ENCODE measurements at places on chromosomes 6 and 20.

DNA sequence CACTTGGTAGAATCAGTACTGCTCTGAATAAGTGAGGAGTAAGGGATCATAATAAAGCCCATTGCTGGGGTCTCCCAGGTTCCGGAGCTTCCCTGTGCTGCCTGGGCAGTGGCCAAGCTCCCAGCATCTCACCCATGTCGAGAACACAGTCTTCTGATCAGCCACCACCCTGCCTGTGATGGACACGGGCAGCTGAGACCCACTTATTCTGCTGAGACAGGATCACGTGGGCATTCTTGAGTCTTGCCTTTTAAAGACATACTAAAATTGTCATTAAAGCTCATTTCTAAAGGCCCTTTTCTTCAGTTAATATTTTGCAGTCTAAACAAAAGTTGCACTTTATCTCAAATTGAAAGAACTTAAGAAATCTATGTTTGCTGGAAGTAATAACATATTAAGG is 42.7 kb upstream of the SLC22A2 start:
- DNase-seq, result no peak

DNA sequence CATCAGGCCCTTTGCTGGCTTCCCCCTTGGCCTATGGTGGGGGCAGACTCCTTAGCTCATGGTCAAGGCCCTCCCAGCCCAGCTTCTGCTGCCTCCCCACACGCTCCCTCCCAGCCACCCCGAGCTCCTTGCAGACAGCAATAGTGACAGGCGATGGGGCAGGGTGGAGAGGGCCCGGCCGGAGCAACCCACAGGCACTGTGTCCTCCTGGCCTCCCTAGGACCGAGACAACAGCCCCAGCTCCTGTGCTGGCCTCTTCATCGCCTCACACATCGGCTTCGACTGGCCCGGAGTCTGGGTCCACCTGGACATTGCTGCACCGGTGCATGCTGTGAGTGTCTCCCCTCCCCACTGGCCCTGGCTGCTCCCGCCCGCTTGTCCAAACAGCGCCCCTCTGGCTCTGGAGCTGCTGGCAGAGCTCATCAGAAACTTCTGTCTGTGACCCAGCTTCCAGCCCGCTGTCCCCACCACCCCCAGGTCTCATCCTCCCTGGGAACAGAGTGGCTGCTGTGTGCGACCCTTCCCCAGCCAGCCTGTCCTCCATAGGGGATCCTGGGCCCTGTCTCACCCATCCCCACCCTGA is 21.8 kb downstream of the NPEPL1 start:
- DNase-seq, result no peak

GRCh38 chr6:135583256-135583761 is 85.8 kb upstream of the AHI1 start:
- no peak for DNase-seq

- no peak for DNase-seq
These were observed 132.0 kb upstream of the PRDM1 start for GRCh38 chr6:105954148-105954547.

DNA sequence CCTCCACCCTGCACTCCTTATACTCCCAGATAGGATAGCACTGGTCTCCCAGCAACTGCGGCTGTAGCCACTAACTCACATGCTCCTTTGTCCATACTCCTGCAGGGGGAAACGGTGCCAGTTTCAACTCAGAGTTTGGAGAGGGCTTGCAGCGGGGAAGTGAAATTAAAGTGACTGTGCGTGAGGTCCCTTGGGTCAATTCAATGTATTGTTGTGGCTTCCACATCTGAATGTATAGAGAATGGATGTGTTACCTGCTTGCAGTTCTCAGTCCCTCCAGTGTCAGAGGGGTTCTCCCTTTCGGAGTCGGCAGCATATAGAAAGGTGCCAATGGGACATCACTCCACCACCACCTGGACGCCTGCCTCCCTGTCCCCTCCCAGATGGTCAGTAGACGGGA is 93.6 kb upstream of the CNKSR3 start:
- no peak for DNase-seq

GRCh38 chr20:63606686-63607085 is 20.2 kb downstream of the GMEB2 start:
- DNase-seq, result no peak

DNA sequence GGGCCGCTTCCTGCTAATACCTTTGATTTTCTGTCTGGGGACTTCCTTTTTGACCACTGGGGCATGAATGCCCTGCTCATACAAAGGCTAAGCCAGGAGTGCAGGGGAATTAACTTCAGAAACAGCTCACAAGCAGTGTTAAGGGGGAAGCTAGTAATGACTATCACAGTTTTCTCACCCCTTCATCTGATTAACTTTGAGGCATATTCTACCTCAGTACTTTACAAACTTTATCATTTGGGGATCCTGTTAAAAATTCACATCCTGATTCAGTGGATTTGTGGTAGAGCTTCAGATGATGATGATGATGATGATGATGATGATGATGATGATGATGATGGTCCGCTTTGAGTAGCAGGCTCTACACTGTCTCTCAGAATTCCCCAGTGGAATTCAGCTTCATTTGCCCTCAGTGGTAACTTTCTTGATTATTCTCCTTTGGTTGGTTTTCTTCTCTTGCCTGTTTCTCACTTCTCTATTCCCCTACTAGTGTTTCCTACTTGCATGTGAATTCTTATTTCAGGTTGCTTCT is 78.4 kb upstream of the TMEM170B start:
- DNase-seq, result no peak

- DNase-seq, result no peak
These were observed 83.5 kb downstream of the ZMYND8 start for GRCh38 chr20:47272893-47273590.

DNA sequence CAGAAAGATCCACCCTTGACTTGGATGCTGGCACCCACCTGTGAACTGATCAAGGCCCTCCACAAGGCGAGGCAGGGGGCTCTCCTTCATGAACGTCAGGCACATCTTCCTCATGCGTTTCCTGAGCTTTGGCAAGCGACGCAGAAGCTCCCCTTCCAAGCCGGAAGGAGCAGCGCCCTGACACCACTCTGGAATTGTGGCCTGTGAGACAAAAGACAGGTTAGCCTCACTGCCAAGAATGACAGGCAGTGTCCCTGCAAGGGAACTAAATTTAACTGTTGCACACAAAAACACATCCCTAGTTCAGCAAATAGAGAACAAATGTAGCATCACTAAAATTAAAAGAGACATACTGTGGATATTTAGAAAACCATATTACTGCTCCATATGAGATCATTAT is 42.0 kb upstream of the LYRM2 start:
- DNase-seq, result no peak

DNA sequence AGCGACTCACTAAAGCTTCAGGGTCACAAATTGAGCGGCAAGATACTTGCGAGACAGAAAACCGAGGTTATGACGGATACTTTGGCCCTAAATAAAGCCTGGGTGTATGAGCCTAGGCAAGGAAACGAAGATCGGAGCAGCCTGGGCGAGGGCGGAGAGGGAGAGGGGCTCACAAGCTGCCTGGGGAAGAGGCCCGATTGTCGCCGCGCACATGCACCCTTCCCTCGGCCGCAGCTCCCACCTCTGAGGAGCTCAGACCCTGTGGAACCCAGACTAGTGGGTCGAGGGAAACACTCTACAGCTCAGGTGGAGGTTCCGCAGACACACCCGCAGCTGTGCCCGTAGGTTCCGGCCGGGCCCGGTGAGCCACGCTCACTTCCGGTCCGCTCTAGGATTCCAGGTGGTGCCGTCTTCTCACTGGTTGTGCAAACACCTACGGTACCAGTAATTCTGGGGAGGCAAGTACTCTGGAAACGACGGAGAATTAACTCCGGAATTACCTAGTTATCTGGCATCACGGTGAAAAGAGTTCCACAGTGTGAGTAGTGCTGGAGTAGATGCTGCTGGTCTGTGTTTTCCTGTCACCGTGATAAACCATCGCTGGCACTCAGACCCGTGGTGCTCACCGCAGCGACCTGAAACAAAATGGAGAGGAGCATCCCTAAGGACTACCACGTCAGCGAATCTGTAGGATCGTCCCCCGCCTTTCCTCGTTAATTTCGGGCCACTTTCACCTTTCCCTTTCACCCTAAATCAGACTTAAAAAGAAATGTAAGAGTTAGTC is 61.5 kb downstream of the GPX5 start:
- no peak for DNase-seq

- DNase-seq, result no peak
These were observed 3.9 kb upstream of the LRP11 start for GRCh38 chr6:149867876-149868640.

- DNase-seq, result no peak
These were observed 136.9 kb upstream of the SUPT3H start for GRCh38 chr6:45514454-45515230.

DNA sequence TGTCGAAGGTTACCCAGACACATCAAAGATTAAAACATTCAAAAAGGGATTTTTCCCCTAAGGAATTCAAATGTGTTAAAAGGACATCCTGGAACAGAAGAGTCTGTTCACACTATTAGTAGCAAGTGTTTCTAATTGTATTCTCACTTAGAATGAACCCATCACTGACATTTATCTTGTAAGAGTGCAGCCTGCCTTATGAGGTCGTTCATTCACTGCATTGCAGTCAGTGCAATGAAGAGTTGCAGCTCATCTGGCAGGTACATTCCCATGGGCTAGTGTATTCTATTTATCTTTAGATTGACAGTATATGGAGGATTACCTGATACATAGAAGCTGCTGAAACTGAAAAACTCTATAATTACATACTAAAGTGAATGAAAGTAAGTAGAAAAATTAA is 36.5 kb downstream of the PHACTR1 start:
- no peak for DNase-seq

DNA sequence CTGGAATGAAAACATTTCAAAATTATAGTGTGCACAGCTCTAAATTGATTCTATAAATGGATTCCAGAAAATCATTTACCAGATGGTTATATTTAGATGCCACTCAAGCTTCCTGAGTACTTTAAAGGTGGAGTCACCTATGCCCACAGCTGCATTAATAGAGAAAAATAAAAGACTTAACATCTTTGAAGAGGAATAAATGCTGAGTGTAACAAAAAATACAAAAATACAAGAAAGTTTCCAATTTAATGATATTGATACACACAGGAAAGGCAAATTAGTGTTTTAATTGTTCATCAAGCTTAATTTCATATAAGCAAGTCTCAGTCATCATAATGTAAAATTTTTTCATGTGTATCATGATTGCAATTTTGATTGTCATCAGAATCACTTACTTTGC is 89.5 kb upstream of the MANEA start:
- DNase-seq, result no peak

- DNase-seq, result no peak
These were observed 179.1 kb downstream of the SLC35F1 start for GRCh38 chr6:118086159-118086558.

- DNase-seq, result no peak
These were observed 96.8 kb downstream of the COL12A1 start for GRCh38 chr6:75109022-75109421.

- DNase-seq, result no peak
These were observed 143.9 kb upstream of the RALGAPA2 start for GRCh38 chr20:20856306-20856705.

GRCh38 chr6:150427037-150427602 is 58.3 kb downstream of the IYD start:
- no peak for DNase-seq

DNA sequence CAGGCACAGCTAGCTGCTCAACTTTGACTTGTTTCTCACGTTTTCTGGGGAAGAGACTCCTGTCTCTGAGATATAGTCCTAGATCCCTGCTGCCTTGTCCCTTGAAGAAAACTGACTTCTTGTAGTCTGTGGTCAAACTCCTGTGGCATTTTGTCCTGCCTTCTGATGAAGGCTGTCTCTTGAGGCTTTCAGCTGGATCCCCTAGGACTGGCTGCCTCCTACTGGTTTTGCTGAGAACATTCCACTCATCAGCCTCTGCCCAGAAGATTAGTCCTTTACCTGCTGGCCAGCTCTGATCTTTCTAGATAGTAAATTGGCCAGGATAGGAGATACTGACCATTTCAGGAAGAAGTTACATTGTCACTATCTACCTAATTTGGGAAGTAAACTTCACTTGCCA is 71.9 kb upstream of the CNR1 start:
- no peak for DNase-seq

GRCh38 chr6:5871296-5871695 is 135.4 kb downstream of the NRN1 start:
- no peak for DNase-seq

DNA sequence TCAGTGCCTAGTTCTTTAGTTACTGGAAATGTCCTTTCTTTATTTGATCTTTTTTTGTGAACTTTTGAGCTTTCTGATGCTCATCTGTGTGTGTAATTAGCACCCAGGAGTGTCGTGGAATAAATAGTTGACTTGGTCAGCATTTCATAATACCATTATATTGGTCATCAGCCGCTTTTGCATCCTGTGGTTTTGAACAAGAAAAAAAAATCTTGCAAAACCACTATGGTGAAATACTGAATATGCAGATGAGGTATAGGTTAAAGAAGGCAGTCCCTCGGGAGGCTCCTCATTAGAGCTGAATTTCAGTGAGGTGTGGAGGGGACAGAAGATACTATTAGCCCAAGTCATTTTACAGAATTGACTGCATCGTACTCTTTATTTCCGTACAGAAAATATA is 90.1 kb downstream of the FOXO3 start:
- DNase-seq, result no peak

GRCh38 chr6:80771941-80772340 is 665.5 kb downstream of the BCKDHB start:
- no peak for DNase-seq

DNA sequence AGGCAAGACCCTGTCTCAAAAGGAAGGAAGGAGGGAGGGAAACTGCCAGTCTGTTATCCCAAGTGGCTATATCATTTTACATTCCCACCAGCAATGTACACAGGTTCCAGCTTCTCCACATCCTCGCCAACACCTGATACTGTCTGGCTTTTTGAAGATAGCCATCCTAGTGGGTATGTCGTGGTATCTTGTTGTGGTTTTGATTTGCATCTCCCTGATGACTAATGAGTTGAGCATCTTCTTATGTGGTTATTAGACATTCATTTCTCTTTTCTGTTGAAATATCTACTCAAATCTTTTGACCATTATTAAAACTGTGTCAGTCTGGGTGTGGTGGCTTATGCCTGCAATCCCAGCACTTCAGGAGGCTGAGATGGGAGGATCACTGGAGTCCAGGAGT is 47.9 kb upstream of the ARID1B start:
- no peak for DNase-seq

DNA sequence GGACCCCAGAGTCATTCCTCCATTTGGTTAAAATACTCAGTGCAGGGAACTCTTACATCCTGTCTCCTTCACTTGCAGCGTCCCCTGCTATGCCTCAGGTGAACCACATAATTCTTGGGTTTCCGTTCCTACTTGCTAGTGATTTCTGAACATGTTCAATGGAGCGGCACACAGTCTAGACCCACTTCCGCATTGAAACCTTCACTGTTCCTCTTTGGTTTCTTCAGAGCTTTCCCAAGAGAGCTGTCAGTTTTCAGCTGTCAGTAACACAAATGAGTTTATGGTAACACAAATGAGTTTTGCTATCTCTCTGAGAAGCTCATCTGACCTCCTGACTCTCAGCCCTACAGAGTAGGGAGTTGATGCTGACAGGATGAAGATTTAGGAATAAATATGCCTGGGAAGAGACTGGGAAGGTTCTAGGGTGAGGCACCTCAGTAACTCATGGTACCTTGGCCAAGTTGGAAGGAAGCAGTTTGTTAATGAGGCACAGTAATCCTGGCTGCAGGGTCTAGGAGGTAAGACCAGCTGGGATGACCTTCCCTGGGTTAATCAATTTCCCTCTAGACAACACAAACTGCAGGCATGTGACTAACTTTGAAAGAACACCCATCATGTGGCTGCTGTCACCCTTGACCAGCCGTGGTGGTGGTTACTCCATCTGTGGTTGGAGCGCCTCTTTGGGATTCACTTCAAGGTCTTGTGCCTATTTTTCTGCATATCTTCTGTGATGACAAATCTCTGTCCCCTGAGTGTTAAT is 5.4 kb downstream of the SYS1 start:
- no peak for DNase-seq

- DNase-seq, result no peak
These were observed 102.6 kb downstream of the CDC5L start for GRCh38 chr6:44489910-44490604.

Data from T-helper 17 cell (primary cell).